HFFc6 (cell line): ENCODE measurements at places on chromosomes 2 and 18. TPM values are rescaled to one million over a fixed set of nuclear protein-coding genes. Genes with fewer than 3 reads are reported as not detected.

The LIMS4 gene
- total RNA-seq, result 1.1 to 2.0 TPM (median 1.2 TPM) in 3 replicates

The C18orf54 gene
- 4.0 to 7.4 TPM (median 7.2 TPM) in 3 replicates for total RNA-seq

DNA sequence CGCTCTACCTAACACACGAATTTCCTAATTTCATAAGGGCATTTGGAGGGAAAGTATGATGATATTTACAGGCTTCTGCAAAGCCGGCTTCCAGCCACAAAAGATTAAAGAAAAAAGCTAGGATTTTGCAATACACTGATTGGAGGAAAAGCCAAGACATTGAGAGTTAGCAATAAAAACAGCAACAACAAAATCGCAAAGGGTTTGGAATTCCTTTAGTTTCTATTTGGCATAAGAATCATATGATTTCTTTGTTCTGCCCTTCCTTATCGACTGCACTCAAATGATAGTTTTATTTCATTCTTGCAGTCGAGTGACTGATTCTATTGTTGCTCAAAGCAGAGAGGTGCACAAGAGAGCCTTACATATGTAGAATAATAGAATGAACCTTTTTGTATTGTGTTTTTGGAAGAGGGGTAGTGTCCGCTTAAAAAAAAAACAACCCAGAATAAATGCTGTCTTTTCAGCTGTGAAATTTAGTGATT, 3.9 kb upstream of the ZNF532 start:
- H3K36me3 ChIP-seq, result peaks cover 11% of the 10 kb centered on the region; the same call in 1 of the 2 replicates
- H3K27me3 ChIP-seq, result no peaks in the 10 kb centered on the region
- H3K4me3 ChIP-seq, result peak overlapping the region; percentile 82
- H3K4me1 ChIP-seq, result peaks cover 87% of the 10 kb centered on the region

DNA sequence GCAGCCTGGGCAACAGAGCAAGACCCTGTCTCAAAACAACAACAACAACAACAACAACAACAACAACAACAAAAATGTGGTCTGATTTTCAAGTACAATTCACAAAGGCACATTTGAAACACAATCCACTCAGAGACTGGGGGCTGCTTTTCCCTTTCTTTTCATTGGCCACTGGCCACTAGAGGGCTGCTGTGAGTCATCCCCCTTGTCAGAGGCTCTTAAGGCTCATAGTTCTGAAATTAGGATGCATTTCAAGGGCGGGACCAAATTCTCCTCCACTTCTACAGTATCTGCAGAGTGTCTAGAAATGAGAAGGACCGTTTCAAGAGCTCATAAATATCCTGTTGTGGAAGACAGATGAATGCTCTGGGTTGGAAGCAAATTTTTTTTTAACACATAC, 285.4 kb downstream of the NRXN1 start:
- H3K4me3 ChIP-seq, result no peak overlapping the region
- no peaks in the 10 kb centered on the region for H3K27me3 ChIP-seq
- H3K27ac ChIP-seq, result no peak overlapping the region
- DNase-seq, result no peak

DNA sequence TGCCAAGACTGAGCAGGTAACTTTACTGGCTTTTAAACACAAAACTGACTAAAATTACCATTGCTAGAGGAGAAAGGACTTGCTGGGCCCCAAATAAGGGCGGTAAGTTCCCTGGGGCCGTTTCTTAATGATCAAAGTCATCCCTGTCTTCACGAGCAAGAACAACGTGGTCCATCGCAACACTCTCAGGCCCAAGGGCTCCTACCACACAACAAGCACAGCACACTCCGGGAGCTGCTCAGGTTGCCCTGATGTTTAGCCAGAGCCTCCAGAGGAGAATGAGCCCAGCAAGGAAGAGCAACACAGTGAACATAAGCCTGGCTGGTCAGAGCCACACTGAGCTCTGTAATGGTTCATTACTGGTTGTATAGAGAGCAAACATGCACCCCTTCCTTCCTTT, 102.7 kb downstream of the DYNC1I2 start:
- H3K4me3 ChIP-seq, result no peak overlapping the region
- peaks cover 19% of the 10 kb centered on the region for H3K36me3 ChIP-seq
- DNase-seq, result no peak
- H3K27ac ChIP-seq, result no peak overlapping the region
- H3K27me3 ChIP-seq, result no peaks in the 10 kb centered on the region
- H3K4me1 ChIP-seq, result no peaks in the 10 kb centered on the region

DNA sequence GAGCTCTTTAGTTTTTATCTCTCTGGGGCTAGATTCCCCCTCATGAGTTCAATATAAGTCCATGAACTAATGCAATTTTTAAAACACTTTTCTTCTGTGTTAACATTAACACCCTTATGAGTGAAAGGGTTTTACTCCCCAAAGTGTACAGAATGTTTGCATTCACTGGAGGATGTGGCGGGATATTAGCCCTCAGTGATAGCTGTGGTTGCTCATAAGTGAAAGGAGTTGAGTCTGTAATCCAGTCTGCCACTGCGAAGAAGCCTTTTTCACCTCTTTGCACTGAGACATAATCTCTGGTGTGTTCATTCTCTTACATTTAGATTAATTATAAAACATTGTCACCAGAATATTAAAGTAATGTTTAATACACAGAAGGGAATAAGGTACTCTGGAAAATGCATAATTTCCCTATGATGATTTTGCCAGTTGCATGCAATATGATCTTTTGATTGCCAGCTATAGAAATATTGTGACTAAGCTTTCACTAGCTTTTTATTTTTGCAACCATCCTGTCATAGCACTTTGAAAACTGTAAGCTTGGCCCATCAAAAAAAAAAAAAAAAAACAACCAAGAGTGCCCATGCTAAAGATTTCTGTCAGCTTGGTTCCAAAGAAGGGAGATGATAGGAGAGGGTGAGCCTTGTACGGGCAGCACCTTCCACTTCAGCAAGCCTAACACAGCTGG, 113.2 kb downstream of the BCL11A start:
- H3K4me3 ChIP-seq, result no peak overlapping the region
- H3K27me3 ChIP-seq, result peaks cover 7% of the 10 kb centered on the region; the same call in 1 of the 2 replicates
- peaks cover 9% of the 10 kb centered on the region; the same call in 1 of the 2 replicates for H3K4me1 ChIP-seq
- H3K27ac ChIP-seq, result no peak overlapping the region
- no peak for DNase-seq
